GM12892 (cell line): ENCODE measurements at places on chromosomes 11 and 22.
A peak's percentile ranks its signal among the peaks of the same experiment; 100 is the strongest.

DNA sequence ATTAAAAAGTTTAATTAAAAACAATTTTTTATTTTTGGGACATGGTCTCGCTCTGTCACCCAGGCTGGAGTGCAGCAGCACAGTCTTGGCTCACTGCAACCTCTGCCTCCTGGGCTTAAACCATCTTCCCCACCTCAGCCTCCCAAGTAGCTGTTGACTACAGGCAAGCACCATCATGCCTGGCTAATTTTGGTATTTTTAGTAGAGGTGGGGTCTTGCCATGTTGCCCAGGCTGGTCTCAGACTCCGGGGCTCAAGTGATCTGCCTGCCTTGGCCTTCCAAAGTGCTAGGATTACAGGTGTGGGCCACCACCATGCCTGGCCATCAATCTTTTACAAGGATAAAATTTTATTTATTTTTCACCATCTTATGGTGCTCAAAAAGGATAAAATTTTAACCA, 43.3 kb upstream of the PHOX2A start:
- DNase-seq: no peak

DNA sequence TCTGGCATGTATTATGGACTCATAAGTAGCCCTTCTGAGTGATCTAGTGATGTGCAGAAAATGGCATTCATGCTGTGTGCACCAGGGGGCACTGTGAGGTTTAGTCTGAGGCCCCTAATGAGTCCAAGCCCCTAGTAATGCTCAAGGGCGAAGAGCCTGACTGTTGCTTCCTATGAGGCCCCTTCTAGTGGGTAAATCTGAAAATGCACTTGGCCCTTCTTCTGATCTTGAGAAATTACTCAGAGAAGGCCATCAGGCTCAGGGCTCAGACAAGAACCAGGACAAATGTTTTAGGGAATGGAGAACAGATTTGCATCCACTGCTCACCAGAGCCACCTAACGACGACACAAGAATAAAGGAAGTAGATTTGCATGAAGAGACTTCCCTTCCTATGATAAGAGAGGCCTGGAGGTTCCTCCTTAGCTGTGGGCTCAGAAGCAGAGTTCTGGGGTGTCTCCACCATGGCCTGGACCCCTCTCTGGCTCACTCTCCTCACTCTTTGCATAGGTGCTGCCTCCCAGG, 75.8 kb downstream of the GGTLC2 start:
- peak; percentile 33 for DNase-seq

DNA sequence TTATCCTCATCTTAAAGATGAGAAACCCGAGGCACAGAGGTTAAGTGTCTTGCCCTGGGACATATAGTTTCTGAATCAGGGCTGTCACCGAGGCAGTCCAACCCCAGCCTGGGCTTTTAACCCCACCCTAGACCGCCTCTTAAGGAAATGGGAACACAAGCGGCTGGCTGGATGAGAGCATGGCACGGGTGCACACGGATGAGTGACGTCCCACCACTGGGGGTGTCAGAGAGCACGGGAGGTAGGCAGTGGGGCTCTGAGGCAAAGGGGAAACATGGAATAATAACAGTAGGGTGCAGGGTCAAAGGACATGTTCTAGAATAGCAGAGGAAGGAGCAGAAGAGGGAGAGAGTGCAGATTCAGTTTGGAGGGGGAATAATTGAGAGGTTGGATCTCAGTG, 22.3 kb downstream of the PPFIBP2 start:
- DNase-seq: no peak

DNA sequence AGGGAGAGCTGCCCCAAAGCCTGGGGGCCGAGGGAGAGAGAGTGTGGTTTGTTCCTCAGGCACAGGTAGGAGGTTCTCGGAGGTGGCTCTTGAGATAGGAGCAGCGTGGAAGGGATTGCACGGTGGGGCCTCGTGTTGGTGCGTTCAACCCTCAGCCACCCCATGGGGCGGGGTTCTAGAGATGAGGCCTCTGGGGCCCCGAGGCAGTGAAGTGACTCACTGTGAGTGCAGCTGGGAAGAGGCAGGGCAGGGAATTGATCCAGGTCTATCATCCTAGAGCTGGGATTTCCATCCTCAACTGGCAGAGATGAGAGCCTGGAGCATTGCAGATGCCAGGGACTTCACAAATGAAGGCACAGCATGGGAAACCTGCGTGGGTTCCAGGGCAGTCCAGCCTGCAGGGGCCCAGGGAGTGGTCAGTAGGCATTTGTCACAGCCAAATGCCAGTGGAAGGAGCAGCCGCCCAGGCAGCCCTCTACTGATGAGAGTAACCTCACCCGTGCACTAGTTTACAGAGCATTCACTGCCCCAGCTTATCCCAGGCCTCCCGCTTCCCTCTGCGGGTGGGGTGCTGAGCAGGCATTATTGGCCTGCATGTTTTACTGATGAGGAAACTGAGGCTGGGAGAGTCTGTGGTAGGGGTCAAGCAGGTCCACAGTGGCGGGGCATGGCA, 5.1 kb upstream of the SMARCB1 start:
- no peak for DNase-seq

DNA sequence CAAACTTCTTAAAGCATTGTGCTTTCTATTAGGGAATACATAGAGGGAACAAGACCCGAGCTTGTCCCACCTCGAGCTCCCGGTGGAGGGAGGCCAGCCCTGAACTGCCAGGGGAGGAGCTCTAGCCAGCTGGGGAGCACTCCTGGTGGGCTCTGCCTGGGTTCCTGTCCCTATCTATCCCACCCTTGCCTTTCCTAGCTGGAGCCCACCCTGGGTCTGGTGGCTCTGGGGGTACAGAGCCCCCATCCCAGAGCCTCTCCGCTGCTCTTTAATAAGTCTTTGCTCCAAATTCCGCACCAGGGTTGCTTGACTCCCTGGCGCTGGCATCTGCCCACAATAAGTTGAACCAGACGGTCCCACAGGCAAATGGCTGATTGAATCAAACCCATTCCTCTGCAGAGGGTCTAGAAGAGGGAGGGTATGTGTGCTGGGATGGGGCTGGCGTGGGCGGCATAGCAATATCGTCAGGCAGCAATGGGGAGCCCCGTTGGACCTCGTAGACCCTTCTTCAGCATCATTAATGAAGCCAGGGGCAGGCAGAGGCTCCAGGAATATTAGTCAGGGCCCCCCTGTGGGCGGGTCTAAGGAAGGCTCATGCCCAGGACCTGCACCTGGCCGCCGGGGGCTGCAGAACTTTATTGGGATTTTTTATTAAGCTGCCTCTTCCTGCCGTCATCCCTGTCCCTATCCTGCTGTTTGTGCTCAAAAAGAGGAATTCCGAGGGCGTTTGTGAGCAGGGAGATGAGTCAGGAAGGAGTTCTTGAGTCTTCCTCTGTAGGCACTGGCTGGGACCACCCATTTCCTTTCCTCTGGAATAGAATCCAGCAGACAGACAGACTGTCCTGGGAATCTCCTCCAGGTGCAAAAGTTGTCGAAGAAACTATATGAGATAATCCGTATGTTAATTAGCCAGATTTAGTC, 38.5 kb upstream of the RIC3 start:
- DNase-seq: no peak

DNA sequence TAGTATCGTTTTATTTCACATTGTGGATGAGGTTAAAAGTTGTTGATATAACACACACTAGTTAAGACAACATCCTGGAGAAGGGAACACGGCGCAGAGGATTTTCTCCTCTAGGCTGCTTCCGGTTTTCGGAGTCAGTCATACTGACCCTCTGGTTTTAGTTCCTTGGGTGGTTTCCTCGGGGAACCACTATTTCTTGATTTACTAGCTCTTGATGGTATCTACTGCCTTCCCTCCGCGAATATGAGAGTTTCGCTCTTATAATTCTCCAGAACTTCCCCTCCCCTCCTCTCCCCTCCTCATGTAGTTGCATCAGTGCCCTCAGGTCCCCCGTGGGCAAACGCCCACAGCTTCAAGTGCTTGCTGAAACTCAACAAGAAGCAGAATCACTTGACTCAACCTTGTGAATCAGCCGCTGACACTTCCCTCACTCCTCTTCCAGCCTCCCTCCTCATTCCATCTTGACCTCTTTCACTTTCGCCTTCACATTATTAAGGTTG, 15.9 kb upstream of the APOBEC3A start:
- no peak for DNase-seq

DNA sequence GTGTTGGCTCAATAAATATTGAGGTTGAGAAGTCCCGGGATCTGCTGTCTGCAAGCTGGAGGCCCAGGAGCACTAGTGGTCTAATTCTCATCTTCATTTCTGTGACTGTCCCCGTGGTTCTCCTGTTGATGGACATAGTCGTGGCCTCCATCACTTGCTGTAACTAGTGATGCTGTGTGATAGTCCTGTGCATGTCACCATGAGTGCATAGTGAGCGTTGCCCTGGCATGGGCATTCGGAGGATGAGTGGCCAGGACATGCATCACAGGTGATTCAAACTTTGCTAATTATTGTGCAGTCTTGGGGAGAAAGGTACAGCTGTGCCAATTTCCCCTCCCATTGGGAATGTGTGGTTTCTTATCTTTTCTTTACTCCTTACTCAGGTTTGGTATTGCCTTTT, 902.2 kb downstream of the BRD1 start:
- DNase-seq: no peak

- no peak for DNase-seq
Observed at GRCh38 chr11:109338131-109338530, 83.9 kb upstream of the C11orf87 start.

DNA sequence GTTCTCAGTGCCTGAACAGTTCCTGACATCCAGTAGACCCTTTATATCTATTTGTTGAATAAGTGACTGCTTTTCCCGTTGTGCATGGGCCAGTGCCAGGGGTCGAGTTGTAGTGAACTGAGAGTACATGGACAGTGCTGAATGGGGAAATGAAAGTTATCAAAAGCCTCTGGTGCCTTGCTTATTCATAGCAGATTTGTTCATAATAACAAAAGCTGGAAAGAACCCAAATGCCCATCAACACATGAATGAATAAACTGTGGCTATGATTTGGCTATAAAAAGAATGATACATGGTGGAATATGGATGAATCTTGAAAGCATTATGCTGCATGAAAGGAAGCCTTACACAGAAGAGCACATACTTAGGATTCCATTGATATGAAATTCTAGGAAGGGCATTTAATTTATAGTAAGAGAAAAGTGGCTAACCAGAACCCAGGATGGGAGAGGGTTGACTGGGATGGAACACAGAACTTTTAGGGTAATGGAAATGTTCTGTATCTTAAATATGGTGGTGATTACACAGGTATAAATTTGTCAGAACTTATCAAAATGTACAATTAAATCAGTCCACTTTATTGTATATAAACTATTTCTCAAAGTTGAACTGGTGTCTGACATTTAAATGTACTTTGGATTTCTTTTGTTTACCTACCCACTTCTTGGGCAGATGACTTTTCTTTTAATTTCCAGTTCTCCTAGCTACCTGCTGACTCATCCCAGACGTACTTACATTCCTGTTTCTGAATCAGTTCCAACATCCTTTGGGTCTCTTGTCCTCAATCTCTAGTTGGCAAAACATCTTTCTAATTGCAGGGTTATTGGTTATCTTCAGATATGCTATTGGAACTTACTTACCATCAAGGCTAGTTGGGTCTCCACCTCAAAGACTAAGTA, 42.8 kb downstream of the PACS1 start:
- no peak for DNase-seq

DNA sequence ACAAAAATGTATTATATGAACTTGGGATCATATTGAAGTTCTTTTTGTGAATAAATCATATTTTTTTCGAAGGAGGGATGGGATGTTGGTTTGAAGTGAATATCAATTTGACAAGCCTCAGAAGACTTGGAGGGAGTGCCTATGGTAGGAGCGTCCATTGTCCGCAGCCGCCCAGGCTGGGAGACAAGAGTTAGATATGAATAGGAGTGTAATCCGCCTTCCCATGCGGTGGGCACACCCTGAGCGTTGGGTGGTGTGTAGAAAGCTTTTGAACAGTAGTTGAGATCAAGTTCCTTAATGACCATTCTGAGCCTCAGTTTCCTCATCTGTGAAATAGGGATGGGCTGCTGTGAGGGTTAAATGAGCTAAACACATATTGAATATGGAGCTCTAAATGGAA, 7.0 kb downstream of the CD82 start:
- DNase-seq: no peak

DNA sequence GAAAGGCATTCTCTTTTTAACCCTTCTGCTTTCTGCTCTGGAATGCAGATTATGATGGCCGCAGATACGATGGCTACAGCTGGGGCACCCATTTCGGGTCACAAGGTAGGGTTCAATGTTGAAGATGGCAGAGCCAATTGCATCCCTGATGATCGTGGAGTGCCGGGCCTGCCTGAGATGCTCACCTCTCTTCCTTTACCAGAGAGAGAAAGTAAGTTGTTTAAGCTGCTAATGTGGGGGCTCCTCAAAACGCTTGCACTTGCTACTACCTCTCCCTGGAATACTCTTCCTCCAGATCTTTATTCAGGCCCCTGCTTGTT, 50.8 kb upstream of the PRDM11 start:
- DNase-seq: no peak

- DNase-seq: no peak
Observed at GRCh38 chr11:129973068-129973467, 29.6 kb downstream of the PRDM10 start.
